ENCODE measurements at places on chromosomes 4 and X.

- DNase-seq: no peak
These were observed 58.7 kb upstream of the KDR start for GRCh38 chr4:55183926-55184599.

DNA sequence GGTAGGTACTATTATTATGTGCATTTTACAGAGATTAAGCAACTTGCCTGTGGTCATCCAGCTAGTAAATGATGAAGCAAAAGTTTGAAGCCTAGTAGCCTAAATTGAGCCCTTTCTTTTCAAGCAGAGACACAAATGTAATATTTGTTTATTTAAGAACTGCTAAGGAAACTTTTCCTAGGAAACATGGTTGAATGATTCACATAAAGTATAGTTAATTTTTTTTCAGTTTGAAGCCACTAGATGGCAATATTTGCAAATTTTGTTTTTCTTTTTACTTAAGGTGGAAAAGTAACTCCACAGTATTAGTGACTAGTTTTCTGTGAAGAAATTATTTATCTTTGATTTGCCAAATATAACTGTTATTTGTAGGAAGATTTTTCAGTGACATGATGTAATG lies 52.8 kb upstream of the ANKRD17 start:
- DNase-seq: no peak

DNA sequence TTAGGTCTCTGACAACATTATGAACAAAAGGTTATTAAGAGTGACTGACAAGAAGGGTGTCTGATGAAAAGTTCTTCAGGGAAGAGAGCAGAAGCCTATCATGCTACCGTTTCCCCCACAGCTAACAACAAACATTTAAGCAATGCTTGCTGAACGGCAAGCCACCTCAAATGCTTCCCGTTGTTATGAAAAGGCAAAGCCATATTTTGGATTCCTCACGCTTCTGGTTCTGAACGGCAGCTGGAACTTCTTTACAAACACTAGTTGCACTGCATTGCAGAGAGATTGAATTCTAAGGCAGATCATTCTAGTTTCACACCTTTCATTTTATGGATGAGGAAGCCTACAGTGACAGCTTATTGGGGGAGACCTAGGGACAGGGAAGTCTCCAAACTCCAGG lies 48.6 kb upstream of the NAP1L5 start:
- DNase-seq: no peak

- DNase-seq: no peak
These were observed 26.6 kb upstream of the AMELX start for GRCh38 chrX:11266573-11267003.

- DNase-seq: no peak
These were observed 71.9 kb downstream of the AFF2 start for GRCh38 chrX:148572337-148572736.

- DNase-seq: no peak
These were observed 2.2 kb upstream of the SLC38A5 start for GRCh38 chrX:48472225-48472624.

DNA sequence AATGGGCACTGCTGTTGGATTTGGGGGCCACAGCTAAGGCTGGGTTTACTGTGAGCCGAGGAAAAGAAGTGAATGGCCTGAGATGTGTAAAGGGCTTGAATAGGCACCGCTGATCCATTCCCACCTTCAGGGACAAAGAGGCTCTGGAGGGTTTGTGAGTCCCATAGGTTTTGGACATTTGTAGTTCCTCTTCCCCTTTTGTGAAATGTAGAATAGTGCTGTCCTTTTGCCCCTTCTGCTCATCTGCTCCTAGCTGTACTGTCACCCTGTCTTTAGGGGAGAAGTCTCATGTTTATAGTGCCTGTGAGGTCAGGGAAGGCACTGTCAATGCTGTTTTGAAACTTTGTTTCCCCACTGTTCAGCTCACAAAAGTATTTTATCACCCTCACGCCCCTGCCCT lies 26.4 kb upstream of the CLCN4 start:
- DNase-seq: no peak

DNA sequence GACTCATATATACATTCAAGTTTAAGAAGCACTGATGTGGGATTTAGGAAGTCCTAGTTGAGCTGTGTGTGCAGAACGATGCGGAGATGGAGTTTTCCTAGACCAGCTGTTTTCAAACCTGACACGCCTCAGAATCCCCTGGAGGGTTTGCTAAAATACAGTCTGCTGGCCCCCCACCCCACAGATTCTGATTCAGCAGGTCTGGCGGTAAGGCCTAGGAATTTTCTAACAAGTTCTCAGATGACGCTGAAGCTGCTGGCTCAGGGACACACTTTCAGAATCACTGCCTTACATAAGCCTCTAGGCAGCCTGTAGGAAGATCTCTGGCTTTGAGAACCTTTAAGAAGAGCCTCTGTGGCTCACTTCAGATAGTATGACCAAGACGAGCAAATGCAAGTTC lies 73.1 kb downstream of the PHEX start:
- no peak for DNase-seq

DNA sequence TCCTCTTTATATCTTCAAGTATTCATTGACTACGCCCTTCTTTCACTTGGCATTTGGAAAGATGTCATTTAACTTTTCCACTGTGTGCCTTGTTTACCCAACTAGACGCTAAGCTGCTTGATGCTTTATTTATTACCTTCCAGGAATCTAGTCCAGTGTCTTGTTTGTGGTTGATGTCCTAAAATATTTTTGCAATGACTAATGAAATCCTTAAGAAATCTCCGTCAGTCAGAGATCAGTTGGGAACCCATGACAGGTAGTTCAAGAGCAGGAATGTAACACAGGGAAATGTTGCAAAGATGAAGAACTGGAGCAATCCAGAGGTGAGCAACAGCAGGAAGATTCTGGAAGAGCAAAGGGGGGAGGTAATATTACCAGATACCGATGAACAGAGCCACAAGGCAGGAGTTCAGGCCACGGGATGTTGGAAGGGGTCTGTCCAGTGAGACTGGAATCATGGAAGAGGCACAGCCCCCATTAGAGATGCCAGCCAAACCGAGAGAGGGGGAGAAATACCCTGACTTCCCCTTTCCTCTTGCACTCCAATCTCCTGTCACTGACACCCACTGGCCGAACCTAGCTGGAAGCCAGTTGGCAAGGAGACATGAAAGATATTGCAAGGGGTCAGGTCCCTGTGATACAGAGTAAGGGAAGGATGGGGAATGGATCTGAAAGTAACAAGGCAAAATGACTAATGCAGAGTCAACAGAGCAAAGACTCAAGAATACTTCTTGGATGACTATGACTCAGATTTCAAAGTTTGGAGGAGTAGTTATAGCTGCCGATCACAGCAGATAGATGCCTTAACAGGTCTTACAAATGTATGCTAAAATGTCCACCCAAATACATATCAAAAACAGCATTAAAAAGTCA lies 62.7 kb upstream of the PHKA2 start:
- no peak for DNase-seq

DNA sequence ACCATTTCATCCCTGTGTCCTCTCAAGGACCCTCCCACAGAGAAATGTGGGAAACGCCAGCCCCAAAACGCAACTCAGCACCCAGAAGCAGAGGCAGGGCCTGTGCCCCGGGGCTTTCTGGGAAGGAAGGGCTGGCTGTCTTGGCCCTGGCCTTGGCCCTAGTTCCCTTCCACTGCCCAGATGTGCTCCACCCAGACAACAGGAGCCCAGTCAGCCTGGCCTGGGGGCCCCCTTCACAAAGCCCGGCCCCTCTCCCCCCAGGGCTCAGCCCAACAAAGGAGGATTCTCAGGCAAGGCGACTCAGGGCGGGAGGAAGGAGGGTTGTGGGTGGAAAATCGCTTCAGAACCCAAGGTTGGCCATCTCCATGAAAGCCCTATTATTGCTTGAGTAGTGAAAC lies 82.5 kb downstream of the PJA1 start:
- no peak for DNase-seq

GRCh38 chr4:141074098-141074878 lies 59.0 kb downstream of the RNF150 start:
- no peak for DNase-seq

- no peak for DNase-seq
These were observed 21.2 kb downstream of the SLC25A5 start for GRCh38 chrX:119489212-119490074.

Data from T-helper 1 cell (primary cell).